ENCODE measurements at places on chromosomes 11 and 22.
A peak's percentile ranks its signal among the peaks of the same experiment; 100 is the strongest.

DNA sequence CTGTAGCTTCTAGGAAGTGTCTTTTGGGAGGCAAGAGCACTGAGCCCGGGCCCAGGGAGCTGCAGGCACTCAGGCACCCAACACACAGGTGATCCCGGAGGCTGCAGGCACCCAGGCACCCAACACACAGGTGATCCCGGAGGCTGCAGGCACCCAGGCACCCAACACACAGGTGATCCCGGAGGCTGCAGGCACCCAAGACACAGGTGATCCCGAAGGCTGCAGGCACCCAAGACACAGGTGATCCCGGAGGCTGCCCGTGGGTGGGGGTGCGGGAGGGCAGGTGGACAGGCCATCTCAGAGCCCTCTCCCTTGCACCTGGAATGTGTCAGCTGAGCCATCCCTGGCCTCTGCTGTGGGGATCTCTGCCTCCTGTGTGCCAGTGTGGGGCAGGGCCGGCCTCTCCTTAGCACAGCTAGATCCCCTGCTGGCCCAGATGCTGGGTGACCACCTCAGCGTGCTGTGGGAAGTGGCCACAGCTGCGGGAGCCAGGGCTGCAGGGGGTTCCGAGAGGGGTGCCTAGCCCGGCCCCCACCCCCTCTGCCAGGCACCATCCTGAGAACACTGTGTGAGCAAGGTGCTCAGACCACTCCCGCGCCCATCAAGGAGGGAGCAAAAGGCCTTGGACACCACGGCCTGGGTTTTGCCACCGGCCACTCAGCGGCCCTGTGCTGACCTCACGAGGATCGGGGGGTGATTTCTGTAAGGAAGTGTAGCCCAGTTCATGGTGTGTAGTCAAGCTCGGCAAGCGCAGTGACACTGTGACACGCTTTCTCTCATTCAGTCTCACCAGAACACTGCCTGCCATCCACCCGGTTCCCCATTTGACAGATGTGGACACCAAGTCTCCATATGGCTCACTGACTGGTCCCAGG is 14.2 kb downstream of the MRGPRG start:
- no peak for DNase-seq

- DNase-seq: peak; percentile 67
Measured at GRCh38 chr11:13277768-13278608, at the start of gene BMAL1. Gene BMAL1 (plus strand): TSS chr11:13277790. CDS start chr11:13354309, 76,519 bp downstream.

DNA sequence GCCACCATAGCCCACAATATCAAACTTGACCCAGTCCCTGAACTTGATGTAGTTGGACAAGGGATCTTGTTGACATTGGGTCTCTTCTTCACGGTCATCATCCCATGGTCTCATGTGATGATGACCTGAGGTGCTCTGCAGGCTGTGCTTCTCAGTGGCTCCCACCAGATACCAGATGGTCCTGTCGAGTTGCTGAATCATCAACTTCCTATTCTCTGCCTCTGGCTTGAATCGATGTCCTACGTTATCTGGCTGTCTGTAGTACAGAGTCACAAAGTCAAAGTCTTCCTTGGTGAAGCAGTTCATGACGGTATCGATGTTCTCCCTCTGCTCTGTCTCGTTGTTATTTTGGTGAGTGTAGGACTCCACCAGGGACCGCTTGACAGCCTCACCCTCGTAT is 145.7 kb upstream of the ALDH3B2 start:
- DNase-seq: no peak

GRCh38 chr22:24450610-24451009 is 23.2 kb downstream of the ADORA2A start:
- DNase-seq: no peak

- DNase-seq: no peak
Measured at GRCh38 chr11:118005224-118006152, 19.3 kb downstream of the IL10RA start.

- no peak for DNase-seq
Measured at GRCh38 chr11:17550450-17551346, 3.6 kb downstream of the OTOG start.

- peak; percentile 62 for DNase-seq
Measured at GRCh38 chr22:36385491-36386350, 2.0 kb downstream of the MYH9 start.

DNA sequence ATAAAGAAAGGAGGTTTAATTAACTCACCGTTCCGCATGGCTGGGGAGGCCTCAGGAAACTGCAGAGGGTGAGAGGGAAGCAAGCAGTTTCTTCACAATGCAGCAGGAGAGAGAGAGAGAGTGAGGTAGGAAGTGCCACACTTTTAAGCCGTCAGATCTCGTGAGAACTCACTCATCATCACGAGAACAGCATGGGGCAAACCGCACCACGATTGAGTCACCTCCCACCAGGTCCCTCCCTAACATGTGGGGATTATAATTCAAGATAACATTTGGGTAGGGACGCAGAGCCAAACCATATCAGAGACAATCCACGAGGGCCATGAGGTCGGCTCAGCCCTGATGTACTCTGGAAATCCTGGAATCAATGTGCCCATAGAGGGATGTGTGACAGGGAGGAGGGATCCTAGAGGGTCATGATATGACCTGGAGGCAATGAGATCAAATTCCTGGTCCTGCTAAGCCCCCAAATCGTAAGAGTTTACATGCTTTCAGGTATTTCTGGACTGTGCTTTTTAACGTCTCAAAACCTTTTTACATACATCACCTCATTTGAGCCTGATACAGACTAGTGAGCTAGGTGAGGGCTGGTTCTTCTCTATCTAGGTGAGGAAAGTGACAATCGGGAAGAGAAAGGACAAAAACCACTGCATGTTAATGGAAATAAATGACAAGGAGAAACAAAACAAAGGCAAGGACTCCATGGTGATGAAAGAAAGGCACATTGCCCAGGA is 19.5 kb upstream of the RASSF10 start:
- DNase-seq: no peak

DNA sequence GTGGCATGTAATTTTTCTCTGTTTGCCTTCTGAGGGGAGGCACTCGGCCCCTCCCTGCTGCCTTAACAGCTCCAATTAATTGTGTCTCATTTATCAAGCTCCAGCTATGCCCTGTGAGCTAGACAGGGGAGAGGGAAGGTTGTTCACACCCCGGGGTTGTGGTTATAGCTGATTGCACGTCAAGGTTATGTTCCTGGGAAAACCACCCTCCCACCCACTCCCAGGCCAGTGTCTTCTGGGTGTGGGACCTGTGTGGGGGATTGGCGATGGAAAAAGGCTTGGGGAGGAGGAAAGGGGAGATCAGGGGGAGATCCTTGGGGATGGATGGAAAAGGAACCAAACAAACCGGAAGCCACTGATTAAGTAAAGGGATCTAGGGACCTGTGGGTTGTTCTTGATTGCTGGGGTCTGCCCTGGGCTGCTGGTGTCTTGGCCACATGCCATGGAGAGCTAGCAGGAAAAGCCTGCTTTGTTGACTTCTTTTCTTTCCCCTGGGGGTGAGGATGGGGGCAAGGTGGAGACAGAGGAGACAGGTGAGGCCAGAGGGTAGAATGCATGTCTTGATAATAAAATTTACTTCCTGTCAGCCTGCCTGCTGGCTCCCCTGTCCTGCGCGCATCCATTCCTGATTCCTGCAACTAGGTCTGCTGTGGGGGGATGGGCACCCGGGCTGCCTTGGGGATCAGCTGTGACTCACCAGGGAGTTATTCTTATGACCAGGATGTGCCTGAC is 13.5 kb upstream of the SORL1-AS1 start:
- DNase-seq: peak; percentile 10

GRCh38 chr11:129610125-129610524 is 205.5 kb upstream of the TMEM45B start:
- no peak for DNase-seq

DNA sequence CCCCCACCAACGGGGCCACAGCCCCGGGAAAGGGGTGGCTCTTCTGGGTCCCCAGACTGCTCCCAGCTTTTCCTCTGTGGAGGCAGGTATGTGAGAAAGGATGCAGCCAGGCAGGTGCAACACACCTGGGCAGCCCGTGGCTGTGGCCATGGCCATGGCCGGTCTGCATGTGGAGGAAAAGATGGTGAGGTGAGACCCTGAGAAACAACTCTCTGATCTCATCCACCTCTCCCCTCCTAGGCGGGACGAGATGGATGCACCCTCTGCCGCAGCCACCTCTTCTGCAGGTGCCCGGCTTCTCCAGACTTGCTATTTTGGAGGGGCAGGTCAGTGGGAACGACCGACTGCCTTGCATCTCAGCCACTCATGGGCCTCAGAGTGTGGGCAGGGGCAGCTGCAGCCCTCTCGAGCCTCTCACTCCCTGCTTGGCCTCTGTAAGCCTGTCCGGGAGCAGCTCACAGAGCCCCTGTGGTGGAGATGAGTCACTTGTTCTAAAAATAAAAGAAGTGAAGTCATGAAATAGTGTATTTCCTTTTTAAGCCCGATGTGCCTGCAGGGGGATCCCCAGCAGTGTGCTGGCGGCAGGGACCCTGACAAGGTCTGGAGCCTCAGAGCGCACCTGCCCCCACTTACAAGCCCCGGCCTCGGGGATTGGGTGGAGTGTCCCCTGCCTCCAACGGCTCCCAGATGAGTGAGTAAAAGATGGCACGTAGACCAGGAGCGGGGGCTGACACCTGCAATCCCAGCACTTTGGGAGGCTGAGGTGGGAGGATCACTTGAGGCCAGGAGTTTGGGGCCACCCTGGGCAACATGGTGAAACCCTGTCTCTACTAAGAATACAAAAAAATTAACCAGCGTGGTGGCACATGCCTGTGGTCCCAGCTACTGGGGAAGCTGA is 10.7 kb downstream of the SMIM38 start:
- no peak for DNase-seq

DNA sequence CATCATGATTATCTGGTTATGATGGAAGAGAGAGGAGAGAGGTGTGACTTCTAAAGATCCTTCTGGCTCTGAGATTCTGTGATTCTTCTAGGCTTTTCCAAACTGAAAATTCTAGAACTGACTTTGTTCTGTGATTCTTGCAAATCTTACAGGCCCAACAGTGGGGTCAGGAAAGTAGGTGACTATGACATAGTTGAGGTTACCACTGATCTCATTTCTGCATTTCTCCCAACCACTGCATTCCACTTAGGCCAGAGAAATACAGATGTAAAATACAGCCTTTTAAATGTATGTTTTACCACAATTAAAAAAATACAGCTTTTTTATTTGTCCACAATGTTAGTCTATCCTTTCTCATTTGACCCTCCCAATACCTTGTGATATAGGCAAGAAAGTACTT is 83.7 kb downstream of the STIM1 start:
- DNase-seq: no peak

GRCh38 chr22:38415561-38416321 is 39.3 kb downstream of the KCNJ4 start:
- no peak for DNase-seq

DNA sequence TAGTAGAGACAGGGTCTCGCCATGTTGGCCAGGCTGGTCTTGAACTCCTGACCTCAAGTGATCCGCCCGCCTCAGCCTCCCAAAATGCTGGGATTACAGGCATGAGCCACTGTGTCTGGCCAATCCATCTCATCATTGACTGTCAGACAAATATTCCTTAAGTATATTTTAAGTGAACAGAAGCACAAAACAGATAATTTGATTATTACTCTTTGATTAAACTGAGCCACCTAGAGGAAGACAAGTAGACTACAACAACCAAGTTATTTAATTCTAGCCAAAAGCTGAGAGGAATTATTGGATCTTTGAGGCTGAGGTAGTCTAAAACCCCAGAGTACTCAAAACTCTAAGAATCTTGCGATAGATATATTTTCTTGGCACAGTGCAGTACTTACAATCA is 1.2 kb downstream of the ACRV1 start:
- DNase-seq: no peak

- no peak for DNase-seq
Measured at GRCh38 chr11:33703234-33703633, 2.6 kb upstream of the C11orf91 start.

DNA sequence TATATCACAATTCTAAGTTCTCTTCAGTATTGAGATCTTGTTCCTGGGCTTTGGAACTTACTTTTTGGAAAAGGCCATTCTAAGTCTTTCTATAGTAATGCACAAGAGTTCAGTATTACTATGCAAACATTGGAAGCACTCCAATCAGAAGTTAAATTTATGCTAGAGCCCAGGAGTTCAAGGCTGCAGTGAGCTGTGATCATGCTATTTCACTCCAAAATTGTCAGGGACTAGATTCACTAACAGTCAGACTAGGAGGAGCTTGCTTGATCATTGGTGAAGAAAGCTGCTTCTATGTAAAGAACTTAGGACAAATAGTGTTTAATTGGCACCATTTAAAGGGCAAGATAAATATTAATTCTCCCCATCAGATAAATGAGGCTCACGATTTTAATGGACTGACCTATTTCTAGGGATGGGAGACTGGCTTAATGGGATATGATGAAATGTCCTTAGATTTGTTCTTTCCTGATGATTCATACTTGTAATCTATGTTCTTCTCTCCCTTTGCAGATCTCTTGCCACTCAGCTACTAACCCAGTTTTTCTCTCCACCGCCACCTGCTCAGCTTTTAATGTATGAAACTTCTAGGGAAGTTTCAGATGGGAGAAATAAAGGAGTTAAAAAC is 32.6 kb upstream of the TMEM123 start:
- DNase-seq: no peak

GRCh38 chr11:128573638-128574037 is 13.7 kb downstream of the ETS1 start:
- no peak for DNase-seq

- no peak for DNase-seq
Measured at GRCh38 chr11:65279741-65280440, 18.1 kb downstream of the POLA2 start.
